ENCODE measurements at places on chromosomes 7 and 10.

- no peak for DNase-seq
Observed at GRCh38 chr10:97748116-97748515, 11.2 kb downstream of the ZFYVE27 start.

DNA sequence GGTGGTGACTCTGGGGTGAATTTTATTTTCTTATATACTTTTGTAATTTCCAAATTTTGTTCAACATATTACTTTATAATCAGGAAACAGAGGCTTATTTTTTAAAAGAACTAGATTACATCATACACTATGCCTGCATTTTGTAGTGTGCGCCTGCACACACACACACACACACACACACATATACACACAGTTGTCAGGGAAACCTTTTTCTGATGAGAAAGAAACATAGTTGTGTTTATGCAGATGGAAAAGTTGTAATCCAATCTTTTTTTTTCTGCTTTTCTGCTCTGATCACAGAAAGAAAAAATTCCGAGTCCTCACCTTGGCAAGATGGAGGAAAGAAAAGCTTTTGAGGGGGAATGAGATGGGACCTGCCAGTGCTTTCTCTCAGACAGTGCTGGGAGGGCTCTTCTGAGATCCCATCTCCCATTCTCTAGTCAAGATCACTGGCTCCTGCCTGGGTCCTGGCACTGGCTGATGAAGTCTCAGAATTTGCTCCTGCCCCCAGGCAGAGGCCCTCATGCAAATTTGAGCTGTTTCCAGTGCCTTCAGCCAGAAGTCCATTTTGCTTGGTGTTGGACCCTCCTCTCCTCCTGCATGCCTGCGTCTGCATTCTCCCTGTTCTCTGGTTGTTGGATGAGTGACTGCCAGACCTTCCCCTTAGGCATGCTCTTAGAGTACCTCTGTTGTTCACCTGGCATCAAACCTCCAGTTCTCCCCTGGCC is 59.7 kb downstream of the TLL2 start:
- no peak for DNase-seq

GRCh38 chr7:18387191-18387735 is 108.3 kb upstream of the HDAC9 start:
- DNase-seq, result no peak

- no peak for DNase-seq
Observed at GRCh38 chr7:13293264-13294002, 606.0 kb downstream of the ARL4A start.

- no peak for DNase-seq
Observed at GRCh38 chr10:123016228-123016627, 7.4 kb downstream of the ACADSB start.
